NCI-H82 (cell line): ENCODE measurements at places on chromosomes 12 and 14.

DNA sequence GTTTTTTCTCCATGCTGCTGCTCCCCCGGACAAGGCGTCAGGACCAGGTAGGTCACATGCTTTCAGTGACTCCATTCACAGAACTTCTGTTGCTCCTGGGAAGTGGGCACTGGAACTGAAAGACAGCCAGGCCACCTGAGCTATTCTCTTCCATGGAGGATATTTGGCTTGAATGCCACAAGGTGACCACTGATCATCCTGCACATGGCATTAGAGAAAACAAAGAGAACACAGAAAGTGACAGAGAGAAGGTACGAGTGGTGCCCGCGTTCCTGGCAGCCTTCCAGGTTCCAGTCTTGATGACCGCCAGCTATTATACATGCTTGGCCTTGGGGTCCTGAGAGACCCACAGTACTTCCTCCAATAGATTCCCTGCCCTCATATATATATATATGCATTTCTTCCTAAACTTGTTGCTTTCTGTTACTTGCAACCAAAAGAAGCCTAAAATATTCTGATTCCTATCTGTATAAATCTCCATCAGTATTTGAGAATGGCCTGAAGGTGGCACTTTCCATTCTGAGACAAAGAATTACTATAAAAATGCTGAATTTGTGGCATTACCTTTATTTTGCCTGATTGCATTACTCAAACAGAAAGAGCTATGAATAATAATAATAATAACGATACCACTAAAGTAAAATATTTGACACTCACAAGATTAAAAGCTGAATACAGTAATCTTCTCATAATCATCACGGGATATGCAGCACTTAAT is 174.9 kb downstream of the FOXN3 start:
- DNase-seq, result no peak

DNA sequence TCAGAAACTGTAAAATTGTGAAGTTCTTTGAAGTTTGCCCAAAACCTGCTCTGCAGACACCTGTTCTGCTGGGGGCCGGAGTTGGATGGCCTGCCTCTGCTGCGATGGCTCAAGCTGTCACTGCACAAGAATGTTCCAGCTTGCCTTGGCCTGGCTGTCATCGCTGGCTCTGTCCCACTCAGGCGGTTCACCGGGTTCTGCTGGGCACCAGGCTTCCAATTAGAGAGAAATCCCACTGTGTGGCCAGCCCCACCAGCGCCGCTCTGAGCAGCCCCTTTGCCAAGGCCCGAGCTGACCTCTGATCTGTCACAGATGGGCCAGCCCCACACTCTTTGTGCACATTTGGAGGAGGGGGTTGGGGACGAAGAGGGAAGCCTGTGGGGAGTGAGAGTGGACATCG is 71.7 kb upstream of the GPATCH2L start:
- no peak for DNase-seq

- no peak for DNase-seq
These were observed 231.0 kb downstream of the ALG10B start for GRCh38 chr12:38547586-38547985.

DNA sequence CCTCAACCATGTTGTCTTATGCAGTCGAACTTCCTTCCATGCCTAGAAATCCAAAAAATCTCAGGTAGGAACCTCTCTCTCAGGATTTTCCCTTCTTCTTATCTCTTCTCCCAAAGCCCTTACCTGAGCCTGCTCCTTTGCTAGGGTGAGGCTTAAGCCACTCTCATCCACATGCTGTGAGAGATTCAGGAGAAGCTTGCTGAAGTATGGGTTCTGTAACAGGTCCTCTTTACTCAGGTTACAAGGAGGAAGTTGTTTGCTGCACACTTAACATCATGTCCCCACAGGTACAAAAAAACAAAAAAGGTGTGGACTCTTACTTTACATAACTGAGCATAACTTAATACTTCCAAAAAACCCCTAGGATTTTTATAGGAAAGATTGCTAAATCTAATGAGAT is 4.5 kb downstream of the HAUS4 start:
- no peak for DNase-seq

GRCh38 chr14:105257464-105257863 is 9.1 kb downstream of the BTBD6 start:
- no peak for DNase-seq

GRCh38 chr12:93974252-93974651 is 174.1 kb upstream of the PLXNC1 start:
- no peak for DNase-seq

DNA sequence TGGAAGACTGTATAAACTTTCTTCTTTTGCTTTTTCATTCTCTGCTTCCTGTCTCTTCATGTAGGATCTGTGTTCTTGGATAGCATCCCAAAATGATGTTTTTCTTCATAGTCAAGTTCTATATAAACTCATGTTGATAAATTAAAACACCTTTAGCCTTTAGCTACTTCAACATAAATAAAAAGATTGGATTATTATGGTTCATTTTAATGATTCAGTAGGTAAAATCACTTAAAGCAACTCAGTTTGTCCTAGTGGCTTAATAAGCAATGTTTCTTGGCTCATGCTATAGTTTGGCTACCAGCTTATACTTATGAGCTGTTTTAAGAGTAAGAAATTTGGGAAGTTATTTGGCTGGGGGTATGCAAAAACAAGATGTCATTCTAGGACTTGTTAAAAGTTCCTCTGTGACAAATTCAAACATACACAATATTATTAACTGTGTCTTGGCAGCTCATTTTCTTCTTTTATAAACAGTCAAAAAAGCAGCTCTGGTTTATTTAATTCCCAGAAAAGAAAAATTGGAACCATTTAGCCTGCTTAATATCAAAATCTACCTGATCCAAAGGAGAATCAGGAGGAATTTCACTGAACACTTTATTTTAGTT is 111.4 kb downstream of the TMTC3 start:
- DNase-seq, result no peak
